ENCODE measurements at places on chromosomes 2 and 18.

DNA sequence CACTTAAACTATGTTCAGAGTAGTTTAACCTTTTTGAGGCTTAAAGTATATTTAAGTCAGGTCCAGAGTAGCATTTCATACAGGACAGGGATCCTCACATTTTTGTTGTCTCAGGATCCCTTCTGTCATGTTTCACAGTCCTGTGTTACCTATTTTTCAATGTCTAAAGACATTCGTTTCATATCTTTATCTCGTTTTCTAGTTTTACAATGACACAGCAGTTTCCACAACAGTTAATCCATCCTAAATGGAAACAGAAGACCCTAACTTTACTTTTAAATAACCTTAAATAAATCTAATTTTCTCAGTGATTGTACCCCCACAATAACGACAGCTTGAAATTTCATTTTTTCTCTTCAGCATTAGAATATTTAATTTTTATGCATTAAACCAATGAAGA is 17.3 kb upstream of the SCN9A start:
- DNase-seq = no peak

- no peak for DNase-seq
These were observed 230.5 kb upstream of the SETBP1 start for GRCh38 chr18:44450226-44450625.

DNA sequence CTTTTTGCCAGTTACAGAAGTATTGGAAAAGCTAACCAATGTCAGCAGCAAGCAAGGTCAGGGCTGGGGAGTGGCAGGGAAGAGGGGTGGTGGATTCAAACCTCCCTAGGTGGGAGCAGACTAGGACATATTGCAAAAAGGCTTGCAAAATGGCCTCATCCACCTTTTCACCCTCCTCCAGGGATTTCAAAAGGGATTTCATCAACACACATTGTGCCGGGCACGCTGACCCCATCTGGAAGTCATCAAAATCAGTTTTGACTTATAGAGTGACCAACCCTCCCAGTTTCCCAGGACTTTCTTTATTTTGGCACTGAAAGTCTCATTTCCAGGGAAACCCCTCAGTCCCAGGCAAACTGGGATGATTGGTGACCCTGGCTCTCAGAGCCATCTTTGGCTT is 94.7 kb downstream of the BIN1 start:
- no peak for DNase-seq

GRCh38 chr2:16722677-16723076 is 57.0 kb upstream of the CYRIA start:
- DNase-seq = no peak

All from colonic mucosa (tissue), 4 donors.